Lower lobe of right lung (tissue), 2 donors: ENCODE measurements at places on chromosomes 3 and 15.

GRCh38 chr3:61702453-61702852 lies 141.1 kb downstream of the PTPRG start:
- H3K27ac ChIP-seq: no peak overlapping the region
- no peak overlapping the region for H3K4me3 ChIP-seq
- H3K27me3 ChIP-seq: no peaks in the 10 kb centered on the region

DNA sequence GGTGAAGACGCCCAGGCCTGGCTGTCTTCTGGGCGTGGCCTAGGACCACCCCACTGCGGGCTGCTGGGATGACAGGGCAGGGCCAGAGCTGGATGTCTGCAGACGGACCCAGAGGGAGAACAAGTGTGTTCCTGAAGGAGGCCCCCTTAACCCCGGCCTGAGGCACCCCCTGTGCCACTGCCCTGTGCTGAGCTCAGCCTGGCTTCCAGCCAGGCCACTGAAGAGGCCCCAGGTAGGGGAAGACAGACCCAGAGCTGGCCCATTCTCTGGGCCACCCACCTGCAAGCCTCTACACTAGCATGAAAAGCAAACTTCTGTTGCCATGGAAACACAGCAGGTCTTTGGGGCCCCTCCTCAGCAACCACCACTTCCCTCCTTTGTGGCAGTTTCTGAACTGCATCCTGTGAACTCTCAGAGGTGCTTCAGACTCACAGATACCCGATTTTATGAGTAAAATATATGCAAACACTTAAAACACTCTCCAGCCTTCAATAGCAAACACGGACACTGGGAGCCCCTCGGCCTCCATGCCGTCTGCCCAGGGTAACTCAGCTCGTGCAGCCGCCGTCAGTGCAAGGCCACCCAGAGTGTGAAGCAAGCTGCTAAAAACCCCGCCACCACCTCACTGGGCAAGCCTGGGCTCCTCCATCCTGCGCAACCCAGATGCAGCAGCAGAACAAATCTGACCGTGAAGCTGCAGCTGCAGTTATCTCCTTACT lies 42.5 kb downstream of the CMTM6 start:
- H3K27ac ChIP-seq: peak overlapping the region; percentile 60
- peaks cover 7% of the 10 kb centered on the region for H3K36me3 ChIP-seq
- DNase-seq: no peak
- no peaks in the 10 kb centered on the region for H3K27me3 ChIP-seq

GRCh38 chr3:176513604-176514003 lies 683.7 kb downstream of the TBL1XR1 start:
- H3K4me3 ChIP-seq: no peak overlapping the region
- no peak overlapping the region for H3K27ac ChIP-seq
- H3K4me1 ChIP-seq: no peaks in the 10 kb centered on the region

DNA sequence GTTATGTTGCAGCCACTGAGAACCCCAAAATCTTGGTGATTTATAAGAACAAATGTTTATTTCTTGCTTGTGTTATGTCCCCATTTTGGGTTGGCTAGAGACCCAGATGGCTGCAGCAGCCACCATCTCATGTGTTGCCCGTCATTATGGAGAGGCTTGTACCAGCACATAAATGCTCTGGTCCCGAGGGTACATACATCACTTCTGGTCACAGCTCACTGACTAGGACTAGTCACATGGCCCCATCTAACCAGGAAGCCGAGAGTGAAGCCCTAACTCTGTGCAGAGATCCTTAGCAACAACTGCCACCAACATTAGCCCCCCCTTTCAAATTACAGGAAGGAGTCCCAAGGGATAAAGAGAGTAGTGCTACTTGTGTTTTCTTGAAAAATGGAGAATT lies 25.5 kb upstream of the HACD2 start:
- H3K36me3 ChIP-seq: peaks cover 38% of the 10 kb centered on the region
- DNase-seq: no peak
- no peaks in the 10 kb centered on the region for H3K4me1 ChIP-seq
- H3K27ac ChIP-seq: no peak overlapping the region
- no peaks in the 10 kb centered on the region for H3K27me3 ChIP-seq
- H3K4me3 ChIP-seq: no peak overlapping the region
